ENCODE measurements at places on chromosomes 5 and 9. TPM values are rescaled to one million over a fixed set of nuclear protein-coding genes. Genes with fewer than 3 reads are reported as not detected.

Gene HMCN2
- total RNA-seq: not detected

Gene CNOT6
- total RNA-seq: 22.8 TPM

Gene GRIA1
- total RNA-seq: not detected

Gene PCDHGA6
- not detected for total RNA-seq

Gene TPM2
- total RNA-seq: 38.8 TPM

- H3K4me1 ChIP-seq: no peaks in the 10 kb centered on the region
- H3K27ac ChIP-seq: no peak overlapping the region
- H3K36me3 ChIP-seq: no peaks in the 10 kb centered on the region
Observed at GRCh38 chr5:59436364-59437148, 457.0 kb downstream of the PDE4D start.

Gene NDUFB6
- 19.6 TPM for total RNA-seq

- no peaks in the 10 kb centered on the region for H3K36me3 ChIP-seq
- H3K27ac ChIP-seq: no peak overlapping the region
- H3K27me3 ChIP-seq: no peaks in the 10 kb centered on the region
- no peak for DNase-seq
Observed at GRCh38 chr5:179135441-179136215, 75.5 kb downstream of the ZNF354C start.

Gene CDH6
- total RNA-seq: not detected

Gene RNF180
- total RNA-seq: not detected

DNA sequence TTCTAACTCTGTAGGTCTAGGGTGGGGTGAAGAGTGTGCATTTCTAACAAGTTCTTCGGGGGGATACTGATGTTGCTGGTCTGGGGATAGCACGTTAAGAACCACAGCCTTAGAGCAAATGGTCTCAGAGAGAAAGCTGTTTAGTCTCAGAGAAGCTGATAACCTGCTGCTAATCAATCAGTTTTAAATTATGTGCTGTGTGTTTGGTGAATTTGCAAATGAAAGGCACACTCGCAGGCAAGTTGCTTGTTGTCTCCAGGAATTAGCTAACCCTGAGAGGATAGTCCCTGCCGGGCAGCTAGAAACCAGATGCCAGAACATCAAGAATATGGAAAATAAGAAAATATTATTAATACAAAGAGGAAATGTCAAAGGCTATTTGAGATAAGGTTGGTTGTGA lies 79.2 kb downstream of the DMRT2 start:
- no peak for DNase-seq
- H3K27ac ChIP-seq: no peak overlapping the region
- no peaks in the 10 kb centered on the region for H3K4me1 ChIP-seq
- no peak overlapping the region for H3K4me3 ChIP-seq

Gene ALDH1A1
- total RNA-seq: 1.0 TPM

Gene SAXO1
- 0.30 TPM for total RNA-seq

DNA sequence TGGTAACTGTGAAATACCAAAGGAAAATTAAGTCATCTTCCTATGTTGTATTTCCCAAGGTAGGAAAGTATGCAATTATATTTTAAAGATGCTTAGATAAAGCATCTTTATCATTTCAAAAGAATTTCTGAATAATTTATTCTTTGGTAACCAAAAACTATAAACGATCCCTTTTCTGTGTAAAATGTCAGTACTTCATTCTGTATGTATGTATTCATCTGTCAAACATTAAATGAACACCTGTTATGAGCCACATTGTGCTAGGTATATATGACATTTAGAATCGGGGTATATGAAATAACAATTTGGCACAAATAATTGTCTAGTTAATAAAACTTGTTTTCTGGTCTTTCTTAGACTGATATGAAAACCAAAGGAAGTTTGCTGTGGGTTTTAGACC lies 89.4 kb upstream of the DHFR start:
- no peak overlapping the region for H3K4me3 ChIP-seq
- DNase-seq: no peak
- H3K27me3 ChIP-seq: no peaks in the 10 kb centered on the region
- no peak overlapping the region for H3K27ac ChIP-seq
- peaks cover 7% of the 10 kb centered on the region for H3K36me3 ChIP-seq

GRCh38 chr5:78603636-78604175 lies 44.9 kb downstream of the LHFPL2 start:
- no peaks in the 10 kb centered on the region for H3K27me3 ChIP-seq
- no peak overlapping the region for H3K4me3 ChIP-seq
- no peaks in the 10 kb centered on the region for H3K36me3 ChIP-seq
- no peak overlapping the region for H3K27ac ChIP-seq

DNA sequence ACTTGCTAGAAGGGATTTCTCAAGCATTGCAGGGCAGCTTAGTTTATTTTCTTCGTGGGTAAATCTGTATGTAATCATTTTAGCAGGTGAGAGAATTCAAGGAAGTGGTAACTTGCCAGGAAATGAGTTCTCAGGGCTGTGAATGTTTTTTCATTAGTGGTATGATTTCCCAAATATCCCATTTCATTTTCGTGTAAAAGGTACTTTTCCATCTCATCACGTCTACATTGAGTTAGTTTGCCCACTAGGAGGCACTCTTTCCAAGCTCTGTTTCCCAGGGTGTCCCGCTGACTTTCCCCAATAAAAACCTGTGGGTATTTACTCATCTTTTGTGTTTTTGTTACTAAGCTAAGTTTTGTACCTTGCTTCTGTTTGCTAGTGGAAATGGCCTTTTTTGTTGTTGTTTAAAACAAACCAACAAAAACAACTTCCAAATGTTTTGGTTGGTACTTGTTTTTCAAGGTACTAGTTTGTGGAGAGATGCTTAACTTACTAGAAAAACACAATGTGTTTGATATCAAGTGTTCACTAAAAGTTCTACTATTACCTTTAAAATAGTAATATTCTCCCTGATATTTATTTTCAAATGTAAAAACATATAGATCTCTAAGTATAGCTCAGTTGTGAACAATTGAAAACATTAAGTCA lies 373.6 kb downstream of the ADGRV1 start:
- no peaks in the 10 kb centered on the region for H3K36me3 ChIP-seq
- no peak overlapping the region for H3K27ac ChIP-seq
- peak; percentile 4 for DNase-seq
- no peaks in the 10 kb centered on the region for H3K4me1 ChIP-seq

- no peak overlapping the region for H3K27ac ChIP-seq
- no peak for DNase-seq
- H3K36me3 ChIP-seq: no peaks in the 10 kb centered on the region
- peaks cover 5% of the 10 kb centered on the region for H3K27me3 ChIP-seq
- no peaks in the 10 kb centered on the region for H3K4me1 ChIP-seq
Observed at GRCh38 chr5:58849921-58850667, 267.2 kb downstream of the RAB3C start.

Gene FOXD4
- total RNA-seq: 0.32 TPM

DNA sequence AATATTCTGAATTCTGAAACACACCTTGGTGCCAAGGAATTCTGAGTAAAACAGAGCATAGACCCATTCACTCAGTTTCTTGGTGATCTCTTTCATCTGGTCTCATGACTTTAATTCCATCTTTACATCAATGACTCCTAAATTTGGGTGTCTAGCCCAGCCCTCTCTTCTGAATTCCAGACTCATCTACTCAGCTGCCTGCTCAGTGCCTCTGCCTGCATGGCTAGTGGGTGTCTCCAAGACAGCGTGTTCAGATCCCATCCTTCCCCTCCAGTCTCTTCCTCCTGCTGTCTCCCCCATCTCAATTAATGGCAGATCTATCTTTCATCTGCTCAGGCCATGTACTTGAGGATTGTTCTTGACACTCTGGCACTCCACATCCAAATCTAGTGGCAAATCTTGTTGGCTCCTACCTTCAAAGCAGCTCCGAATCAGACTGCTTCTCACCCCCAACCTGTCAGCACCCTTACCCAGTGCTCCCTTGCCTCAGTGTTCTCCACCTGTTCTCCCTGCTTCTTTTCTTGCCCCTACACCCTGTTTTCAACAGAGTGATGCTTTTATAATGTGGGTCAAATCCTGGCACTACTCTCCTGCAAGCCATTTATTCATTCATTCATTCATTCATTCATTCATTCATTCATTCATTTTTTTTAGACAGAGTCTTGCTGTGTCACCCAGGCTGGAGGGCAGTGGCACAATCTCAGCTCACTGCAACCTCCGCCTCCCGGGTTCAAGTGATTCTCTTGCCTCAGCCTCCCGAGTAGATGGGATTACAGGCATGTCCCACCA lies 5.3 kb downstream of the CAVIN4 start:
- no peaks in the 10 kb centered on the region for H3K27me3 ChIP-seq
- H3K36me3 ChIP-seq: no peaks in the 10 kb centered on the region
- H3K27ac ChIP-seq: no peak overlapping the region

Gene PDE6A
- not detected for total RNA-seq

DNA sequence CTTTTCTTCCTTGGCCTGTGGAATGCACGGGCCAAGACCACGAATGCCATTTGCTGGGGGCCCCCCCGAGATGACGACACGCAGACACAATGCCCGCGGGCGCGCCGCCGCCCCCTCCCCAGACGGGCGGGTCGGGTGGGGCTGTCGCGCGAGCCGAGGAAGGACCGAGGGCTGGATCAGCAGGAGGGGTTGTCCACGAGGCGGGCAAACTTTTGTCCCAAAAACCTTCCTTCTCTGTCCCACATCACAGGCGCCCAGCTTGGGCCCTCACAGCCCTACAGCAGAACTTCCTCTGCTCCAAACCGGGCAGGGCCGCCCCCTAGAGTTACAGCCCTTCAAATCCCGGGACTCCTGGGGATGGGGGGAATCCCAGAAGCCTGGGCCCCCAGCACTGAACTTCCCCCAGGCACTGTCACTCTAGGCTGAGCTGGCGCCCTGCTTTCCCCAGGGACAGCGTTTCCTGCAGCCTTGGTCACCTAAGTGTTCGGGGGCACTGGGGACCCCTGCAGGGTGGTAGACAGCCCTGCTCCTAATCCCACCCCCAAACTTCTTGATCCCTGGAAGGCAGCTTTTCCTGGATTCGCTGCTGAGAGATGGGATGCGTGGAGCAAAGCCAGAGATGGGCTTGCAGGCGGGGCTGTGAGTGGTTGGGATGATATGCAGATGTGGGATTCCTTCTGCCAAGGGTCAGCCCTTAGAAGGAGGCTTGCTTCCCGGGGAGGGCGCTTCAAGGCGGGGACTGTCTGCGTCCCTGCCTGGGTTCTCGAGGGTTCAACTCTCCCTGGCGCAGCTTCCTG lies 980 bp downstream of the COL5A1 start:
- DNase-seq: no peak
- no peak overlapping the region for H3K4me3 ChIP-seq
- H3K27me3 ChIP-seq: no peaks in the 10 kb centered on the region
- H3K27ac ChIP-seq: no peak overlapping the region
- H3K36me3 ChIP-seq: no peaks in the 10 kb centered on the region

GRCh38 chr9:99868845-99869244 lies 37.6 kb upstream of the STX17 start:
- H3K27me3 ChIP-seq: no peaks in the 10 kb centered on the region
- no peaks in the 10 kb centered on the region for H3K36me3 ChIP-seq
- DNase-seq: peak; percentile 44

DNA sequence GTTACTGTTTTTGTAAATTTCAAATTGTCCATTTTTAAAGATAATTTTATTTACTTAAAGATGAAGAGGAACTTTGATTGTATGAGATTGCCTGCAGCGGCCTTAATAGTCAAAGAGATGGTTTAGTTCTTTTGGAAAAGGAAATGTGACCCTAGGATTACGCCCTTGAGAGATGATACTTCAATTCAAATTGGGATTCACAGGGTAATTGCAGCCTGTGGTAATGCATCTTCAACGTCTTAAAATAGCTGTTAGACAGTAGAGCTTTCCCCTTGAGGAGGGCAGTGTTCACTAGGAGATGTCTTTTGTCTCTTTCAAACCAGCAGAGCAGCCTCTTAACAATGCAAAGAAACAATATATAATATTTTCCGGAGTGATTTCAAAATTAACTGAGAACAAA lies 127.1 kb downstream of the TAF11L14 start:
- H3K4me3 ChIP-seq: no peak overlapping the region
- no peaks in the 10 kb centered on the region for H3K27me3 ChIP-seq
- no peaks in the 10 kb centered on the region for H3K36me3 ChIP-seq
- no peak for DNase-seq
- no peaks in the 10 kb centered on the region for H3K4me1 ChIP-seq

DNA sequence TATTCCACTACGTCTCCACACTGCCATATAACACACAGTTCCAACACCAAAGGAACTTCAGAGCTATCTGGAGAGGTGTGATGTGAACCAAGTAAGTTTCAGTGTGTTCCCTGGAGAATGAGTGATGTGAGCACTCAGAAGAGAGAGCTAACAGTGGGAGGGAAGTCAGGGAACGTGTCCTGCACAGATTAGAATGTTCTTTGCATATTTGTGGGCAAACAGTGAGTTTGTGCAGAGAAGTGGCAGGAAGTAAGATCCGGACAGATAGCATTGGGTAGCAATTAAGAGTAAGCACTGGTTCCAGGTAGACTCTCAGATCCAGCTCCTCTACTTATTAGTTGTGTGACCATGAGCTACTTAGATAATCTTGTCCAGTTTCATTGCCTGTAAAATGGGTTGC lies 206.4 kb downstream of the PDZD2 start:
- H3K4me3 ChIP-seq: no peak overlapping the region
- H3K36me3 ChIP-seq: no peaks in the 10 kb centered on the region
- no peak overlapping the region for H3K27ac ChIP-seq
- H3K27me3 ChIP-seq: no peaks in the 10 kb centered on the region

- H3K36me3 ChIP-seq: no peaks in the 10 kb centered on the region
- no peaks in the 10 kb centered on the region for H3K4me1 ChIP-seq
- no peak for DNase-seq
- H3K4me3 ChIP-seq: no peak overlapping the region
- H3K27ac ChIP-seq: no peak overlapping the region
- H3K27me3 ChIP-seq: no peaks in the 10 kb centered on the region
Observed at GRCh38 chr9:87327575-87328125, 170.0 kb upstream of the DAPK1 start.

DNA sequence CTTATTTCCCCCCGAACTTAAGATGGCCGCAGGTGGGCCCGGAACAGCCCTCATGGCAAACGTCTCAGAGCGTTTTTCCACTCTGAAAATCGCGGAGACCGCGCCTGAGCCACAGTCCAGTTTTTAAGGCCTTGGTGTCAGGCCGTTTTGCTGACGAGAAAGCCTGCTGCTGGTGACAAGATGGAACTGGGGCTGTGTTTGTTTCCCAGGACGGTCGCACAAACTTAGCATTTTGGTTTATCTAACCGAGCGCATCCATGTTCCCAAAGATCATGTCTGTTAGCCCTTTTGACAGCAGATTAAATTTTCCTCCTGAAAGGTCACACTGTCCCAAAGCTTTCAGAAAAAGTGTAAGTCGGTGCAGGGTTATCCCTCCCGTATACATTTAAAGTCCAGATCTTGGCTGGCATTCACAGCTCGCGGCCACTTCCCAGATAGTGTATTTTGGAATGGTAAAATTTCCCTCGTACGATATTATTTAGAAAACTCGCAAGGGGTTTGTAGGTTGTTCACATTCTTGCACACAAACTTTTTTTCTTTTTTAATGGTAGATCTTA lies 812 bp downstream of the SREK1 start:
- H3K27me3 ChIP-seq: no peaks in the 10 kb centered on the region
- H3K4me3 ChIP-seq: peak overlapping the region; percentile 96
- H3K36me3 ChIP-seq: no peaks in the 10 kb centered on the region
- DNase-seq: no peak

DNA sequence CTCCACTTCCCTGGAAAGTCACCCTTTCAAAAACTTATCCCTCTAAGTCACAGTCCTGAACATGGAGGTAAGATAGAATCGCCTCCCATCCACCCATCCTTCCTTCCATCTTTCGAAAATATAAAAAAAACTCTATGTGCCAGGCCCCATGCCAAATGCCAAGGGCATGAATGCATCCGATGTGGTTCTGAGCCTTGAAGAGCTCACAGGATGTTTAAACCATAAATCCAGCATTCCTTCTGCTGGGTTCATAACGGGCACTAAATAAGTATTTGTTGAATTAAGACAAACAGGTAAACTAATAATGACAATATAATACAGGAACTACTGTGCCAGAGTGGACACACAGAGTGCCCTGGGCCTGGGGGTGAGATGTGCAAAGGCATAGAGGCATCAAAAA lies 147.3 kb downstream of the TTLL11 start:
- no peak overlapping the region for H3K27ac ChIP-seq
- H3K4me1 ChIP-seq: no peaks in the 10 kb centered on the region
- H3K36me3 ChIP-seq: no peaks in the 10 kb centered on the region
- H3K27me3 ChIP-seq: no peaks in the 10 kb centered on the region
